Fibroblast of skin of left biceps (primary cell): ENCODE measurements at places on chromosomes 3 and 15.

DNA sequence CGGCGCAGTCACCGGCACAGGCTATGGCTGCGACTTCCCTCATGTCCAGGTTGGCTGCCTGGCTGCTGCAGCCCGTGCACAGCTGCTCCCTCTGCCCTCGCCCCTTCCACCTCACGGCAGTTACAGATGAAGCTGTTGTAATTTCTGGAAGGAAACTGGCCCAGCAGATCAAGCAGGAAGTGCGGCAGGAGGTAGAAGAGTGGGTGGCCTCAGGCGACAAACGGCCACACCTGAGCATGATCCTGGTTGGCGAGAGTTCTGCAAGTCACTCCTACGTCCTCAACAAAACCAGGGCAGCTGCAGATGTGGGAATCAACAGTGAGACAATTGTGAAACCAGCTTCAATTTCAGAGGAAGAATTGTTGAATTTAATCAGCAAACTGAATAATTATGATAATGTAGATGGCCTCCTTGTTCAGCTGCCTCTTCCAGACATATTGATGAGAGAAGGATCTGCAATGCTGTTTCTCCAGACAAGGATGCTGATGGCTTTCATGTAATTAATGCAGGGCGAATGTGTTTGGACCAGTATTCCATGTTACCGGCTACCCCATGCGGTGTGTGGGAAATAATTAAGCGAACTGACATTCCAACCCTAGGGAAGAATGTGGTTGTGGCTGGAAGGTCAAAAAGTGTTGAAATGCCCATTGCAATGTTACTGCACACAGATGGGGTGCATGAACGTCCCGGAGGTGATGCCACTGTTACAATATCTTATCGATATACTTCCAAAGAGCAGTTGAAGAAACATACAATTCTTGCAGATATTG is 13.2 kb upstream of the GNB4 start:
- DNase-seq: no peak

DNA sequence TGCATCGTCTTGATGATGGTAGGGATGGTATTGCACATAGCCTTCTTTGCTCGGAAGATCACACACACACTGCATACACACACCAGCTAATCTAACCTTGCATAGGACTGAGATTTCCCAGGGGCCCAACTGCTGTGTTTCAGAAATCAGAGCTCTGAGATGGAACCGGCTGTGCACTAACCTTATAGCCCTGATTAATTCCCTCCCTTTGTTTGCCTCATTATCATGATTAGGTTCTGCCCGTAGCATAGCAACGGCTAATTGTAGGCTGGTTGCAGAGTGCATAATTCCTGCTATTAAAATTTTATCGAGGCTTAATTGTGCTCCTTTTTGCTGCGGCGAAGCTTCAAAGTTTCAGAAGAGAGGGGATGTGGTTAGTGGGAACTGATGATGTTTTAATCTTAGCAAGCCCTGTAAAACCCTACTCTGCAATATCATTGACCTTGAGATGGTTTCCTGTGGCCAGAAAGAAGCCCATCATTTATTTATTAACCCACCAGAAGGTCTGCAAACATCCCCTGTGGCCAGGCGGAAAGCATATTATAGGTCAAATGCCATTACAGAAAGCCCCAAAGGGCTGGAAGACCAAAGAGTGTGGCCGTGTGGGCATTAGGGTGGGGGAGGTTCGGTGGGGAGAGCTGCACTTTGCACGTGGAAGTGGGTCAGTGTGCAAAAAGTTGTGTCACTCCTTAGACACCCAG is 56.2 kb upstream of the GLCE start:
- no peak for DNase-seq

DNA sequence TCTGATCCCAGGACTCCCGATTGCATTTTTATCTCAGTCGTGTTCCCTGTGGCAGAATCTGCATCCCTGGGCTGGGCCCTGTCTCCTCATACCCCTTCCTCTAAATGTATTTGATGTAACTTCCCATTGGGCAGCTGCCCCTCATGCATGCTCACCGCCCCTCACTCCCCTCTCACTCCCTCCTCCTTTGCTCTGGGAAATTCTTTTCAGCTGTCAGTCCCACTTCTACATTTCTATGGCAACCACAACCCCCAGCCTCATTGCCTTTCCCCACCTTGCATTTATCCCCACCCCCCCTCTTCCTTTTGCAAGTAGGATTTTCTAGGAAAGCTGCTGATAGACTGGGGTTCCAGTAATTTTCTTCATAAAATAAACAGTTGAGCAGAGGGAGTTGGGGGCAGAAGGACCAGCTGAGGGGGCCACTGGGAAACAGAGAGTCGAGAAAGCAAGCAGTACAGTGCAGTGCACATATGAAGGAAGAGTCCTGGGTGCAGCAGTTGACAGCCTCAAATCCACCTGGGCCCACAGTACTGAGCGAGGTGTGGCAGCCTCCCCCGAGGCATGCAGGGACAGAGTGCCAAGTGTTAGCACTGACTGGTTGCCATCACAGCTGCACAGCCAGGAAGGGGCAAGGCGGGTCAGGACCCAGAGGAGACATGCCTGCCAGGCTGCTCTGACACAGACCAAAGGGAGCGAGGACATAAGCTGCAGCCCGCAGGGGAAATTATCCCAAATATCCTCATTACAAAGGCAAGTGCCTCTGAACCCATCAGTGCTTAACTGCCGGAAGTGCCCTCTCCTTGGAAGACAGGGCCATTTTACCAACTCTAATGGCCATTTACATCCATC is 476.3 kb downstream of the EPHB1 start:
- no peak for DNase-seq

DNA sequence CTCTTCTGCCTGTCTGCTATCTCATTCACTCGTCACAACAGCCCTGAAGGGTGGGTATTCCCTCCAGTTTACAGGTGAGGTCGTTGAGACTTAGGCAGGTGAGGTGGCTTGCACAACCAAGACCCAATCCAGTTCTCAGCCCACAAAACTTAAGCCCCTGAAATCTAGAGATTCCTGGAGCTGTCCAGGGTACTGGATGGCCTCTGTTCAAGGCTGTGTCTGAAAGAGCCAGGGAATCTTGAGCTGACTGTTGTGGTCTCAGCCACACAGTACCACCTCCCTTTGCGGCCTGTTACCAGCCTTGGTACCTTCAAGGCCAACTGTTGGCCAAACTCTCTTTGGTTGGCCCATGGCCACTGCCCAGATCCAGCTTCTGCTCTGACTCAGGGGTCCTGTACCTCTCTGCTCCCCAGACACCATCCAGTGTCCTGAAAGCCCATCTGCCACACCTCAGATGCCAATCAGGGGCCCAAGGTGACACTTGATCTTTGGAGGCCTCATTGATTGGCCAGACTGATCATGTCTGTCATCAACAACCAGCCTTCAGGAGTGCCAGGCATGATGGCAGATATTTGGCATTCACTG is 10.9 kb upstream of the FAM107A start:
- no peak for DNase-seq

- DNase-seq: no peak
Measured at GRCh38 chr3:129505341-129505740, 23.1 kb upstream of the RHO start.

DNA sequence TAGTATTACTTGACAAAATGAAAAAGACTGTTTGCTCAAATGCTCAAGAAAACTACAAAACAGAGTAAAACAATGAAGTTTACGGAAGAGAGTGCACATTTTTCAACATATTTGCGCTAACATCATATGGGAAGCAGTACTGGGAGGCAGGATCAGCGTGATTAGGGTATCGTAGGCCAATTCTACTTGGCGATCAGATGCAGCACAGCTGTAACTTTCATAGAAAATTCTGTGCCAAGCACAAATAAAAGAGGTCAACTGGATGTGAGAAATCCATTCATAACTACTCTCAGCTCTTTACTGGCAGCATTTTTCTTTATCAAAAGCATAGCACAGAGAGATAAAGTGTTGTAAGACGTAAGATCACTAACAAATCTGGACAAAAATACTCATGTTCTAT is 1196.3 kb upstream of the GBE1 start:
- DNase-seq: no peak
